Tibial nerve (tissue), 4 donors: ENCODE measurements at places on chromosomes 7 and 10. TPM values are rescaled to one million over a fixed set of nuclear protein-coding genes. Genes with fewer than 3 reads are reported as not detected.

GRCh38 chr10:7261351-7261750 lies 149.5 kb downstream of the SFMBT2 start:
- H3K36me3 ChIP-seq: no peaks in the 10 kb centered on the region
- H3K4me1 ChIP-seq: peaks cover 15% of the 10 kb centered on the region
- no peak for DNase-seq
- H3K4me3 ChIP-seq: no peak overlapping the region
- H3K27me3 ChIP-seq: no peaks in the 10 kb centered on the region

- H3K27ac ChIP-seq: no peak overlapping the region
- no peaks in the 10 kb centered on the region for H3K27me3 ChIP-seq
- peaks cover 6% of the 10 kb centered on the region for H3K4me1 ChIP-seq
- no peak for DNase-seq
Measured at GRCh38 chr10:113879691-113880090, 25.2 kb downstream of the NHLRC2 start.

- H3K27ac ChIP-seq: peak overlapping the region; percentile 61
- no peaks in the 10 kb centered on the region for H3K27me3 ChIP-seq
- H3K36me3 ChIP-seq: no peaks in the 10 kb centered on the region
- H3K4me1 ChIP-seq: peaks cover 14% of the 10 kb centered on the region
Measured at GRCh38 chr7:123410273-123410904, 124.0 kb downstream of the IQUB start.

DNA sequence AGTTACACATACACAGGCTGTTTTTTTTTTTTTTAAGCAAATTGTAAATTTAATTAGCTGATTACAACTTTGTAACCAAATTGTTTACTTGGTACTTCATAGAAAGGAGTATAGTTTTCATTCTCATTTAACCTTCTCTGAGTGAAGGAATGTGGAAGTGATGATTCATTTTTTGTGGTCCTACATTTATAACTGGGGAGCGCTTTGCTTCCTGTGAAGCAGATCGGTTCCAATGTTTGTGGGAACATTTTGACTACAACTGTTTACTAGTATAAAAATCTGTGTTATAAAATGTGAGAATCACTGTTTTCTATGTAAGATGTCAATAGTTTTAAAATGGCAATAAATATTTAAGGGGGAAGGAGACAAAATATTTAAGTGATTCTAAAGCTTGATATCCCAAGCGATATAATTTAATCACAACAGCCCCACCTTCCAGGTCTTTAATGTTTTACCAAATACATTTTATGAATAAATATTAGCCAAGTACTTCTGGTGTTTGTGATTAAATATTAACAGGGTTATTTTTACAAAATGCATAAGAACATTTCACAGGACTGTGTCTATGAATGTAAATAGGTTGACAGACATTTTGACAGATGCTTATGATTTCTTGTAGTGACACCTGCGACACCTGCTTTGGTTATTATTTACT lies 57.1 kb downstream of the NXPH1 start:
- H3K27me3 ChIP-seq: no peaks in the 10 kb centered on the region
- no peak overlapping the region for H3K4me3 ChIP-seq
- no peaks in the 10 kb centered on the region for H3K36me3 ChIP-seq
- DNase-seq: no peak
- no peaks in the 10 kb centered on the region for H3K4me1 ChIP-seq
- H3K27ac ChIP-seq: no peak overlapping the region

GRCh38 chr7:123633553-123633952 lies 22.1 kb upstream of the LMOD2 start:
- no peak overlapping the region for H3K4me3 ChIP-seq
- H3K36me3 ChIP-seq: no peaks in the 10 kb centered on the region
- H3K27ac ChIP-seq: no peak overlapping the region
- no peaks in the 10 kb centered on the region for H3K4me1 ChIP-seq
- no peaks in the 10 kb centered on the region for H3K27me3 ChIP-seq

GRCh38 chr10:46231087-46231486 lies 55.7 kb upstream of the ANTXRL start:
- no peak overlapping the region for H3K4me3 ChIP-seq
- no peaks in the 10 kb centered on the region for H3K4me1 ChIP-seq
- no peaks in the 10 kb centered on the region for H3K27me3 ChIP-seq
- H3K36me3 ChIP-seq: no peaks in the 10 kb centered on the region
- no peak overlapping the region for H3K27ac ChIP-seq
- no peak for DNase-seq

- H3K36me3 ChIP-seq: no peaks in the 10 kb centered on the region
- no peak for DNase-seq
- H3K27ac ChIP-seq: no peak overlapping the region
- H3K4me3 ChIP-seq: no peak overlapping the region
Measured at GRCh38 chr10:22016046-22016705, 12.6 kb upstream of the DNAJC1 start.

- DNase-seq: no peak
- no peaks in the 10 kb centered on the region for H3K36me3 ChIP-seq
- no peak overlapping the region for H3K27ac ChIP-seq
- H3K4me3 ChIP-seq: no peak overlapping the region
Measured at GRCh38 chr10:11639849-11640764, 28.7 kb upstream of the USP6NL start.

DNA sequence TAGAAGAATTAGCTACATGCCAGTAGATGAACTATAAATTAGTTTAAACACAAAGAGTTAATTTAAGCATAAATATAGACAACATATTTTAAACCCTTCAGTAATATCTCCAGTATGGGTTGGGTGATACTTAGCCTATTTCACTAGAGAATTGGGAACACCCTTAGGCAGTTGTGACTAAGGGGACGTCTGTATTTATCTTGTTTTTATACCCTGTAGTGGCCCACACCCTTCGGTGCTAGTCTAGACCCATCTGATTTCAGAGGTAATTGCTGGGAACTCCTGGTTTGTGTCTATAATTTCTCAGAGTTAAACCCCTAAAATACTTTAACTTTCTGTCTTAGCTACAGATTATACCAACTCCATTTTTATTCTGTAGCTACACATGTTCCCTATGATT lies 11.5 kb upstream of the STEAP4 start:
- H3K27me3 ChIP-seq: no peaks in the 10 kb centered on the region
- H3K27ac ChIP-seq: no peak overlapping the region
- H3K4me1 ChIP-seq: no peaks in the 10 kb centered on the region
- DNase-seq: no peak
- H3K36me3 ChIP-seq: no peaks in the 10 kb centered on the region
- H3K4me3 ChIP-seq: no peak overlapping the region

DNA sequence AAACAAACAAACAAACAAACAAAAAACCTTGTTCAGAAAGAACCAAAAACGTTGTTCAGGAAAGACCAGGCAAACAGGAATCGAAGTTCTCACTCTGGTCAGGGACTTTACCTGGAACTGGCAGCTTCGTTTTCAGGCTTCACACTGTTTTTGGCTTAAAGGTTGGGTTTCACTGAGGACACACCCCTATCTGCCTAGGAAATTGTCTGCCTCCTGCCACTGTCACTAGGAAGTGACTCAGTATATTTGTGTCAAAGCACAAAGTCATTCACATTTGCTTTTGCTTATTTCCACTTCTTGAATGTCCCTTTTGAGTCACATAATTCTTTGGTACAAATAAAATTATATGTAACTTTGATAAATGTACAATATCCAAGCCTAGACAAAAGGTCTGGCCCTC lies 37.9 kb downstream of the PNLIPRP3 start:
- H3K4me1 ChIP-seq: no peaks in the 10 kb centered on the region
- DNase-seq: no peak
- H3K27ac ChIP-seq: no peak overlapping the region

GRCh38 chr7:105187302-105188169 lies 173.5 kb downstream of the KMT2E start:
- no peak overlapping the region for H3K27ac ChIP-seq
- H3K27me3 ChIP-seq: no peaks in the 10 kb centered on the region
- H3K4me3 ChIP-seq: no peak overlapping the region
- no peak for DNase-seq
- H3K36me3 ChIP-seq: no peaks in the 10 kb centered on the region
- H3K4me1 ChIP-seq: no peaks in the 10 kb centered on the region

DNA sequence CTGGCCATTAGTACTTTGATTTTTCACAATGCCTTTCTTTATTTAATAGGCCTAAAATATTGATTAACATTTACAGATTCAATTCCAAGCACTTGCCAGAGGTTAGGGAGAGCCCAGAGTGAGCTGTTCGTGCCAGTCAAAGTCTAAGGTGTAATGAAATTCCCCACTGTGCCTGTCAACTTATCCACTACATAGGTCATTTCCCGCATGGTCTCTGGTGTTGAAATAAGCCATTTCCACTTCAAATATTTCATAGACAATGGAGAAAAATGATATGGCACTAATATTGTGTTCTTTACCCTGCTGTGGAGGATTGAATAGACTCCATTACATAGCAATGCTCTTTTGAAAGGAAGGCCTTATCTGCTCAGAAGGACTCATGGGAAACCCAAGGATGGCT lies 978.1 kb upstream of the CELF2 start:
- DNase-seq: no peak
- H3K36me3 ChIP-seq: no peaks in the 10 kb centered on the region
- no peak overlapping the region for H3K27ac ChIP-seq
- H3K4me3 ChIP-seq: no peak overlapping the region
- no peaks in the 10 kb centered on the region for H3K27me3 ChIP-seq

DNA sequence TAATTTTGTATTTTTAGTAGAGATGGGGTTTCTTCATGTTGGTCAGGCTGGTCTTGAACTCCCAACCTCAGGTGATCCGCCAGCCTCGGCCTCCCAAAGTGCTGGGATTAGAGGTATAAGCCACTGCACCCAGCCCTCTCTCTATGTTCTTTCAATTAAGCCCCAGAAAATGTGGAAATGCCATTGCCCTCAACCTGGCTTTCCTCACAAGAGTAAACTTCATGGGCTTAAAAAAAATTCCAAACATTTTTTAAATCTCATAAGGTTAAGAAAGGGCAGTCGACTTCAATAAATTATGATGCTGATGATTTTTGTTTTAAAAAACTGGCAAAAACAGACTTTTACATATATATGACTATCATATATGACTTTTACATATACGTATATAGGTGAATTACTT lies 107.6 kb downstream of the TES start:
- H3K36me3 ChIP-seq: no peaks in the 10 kb centered on the region
- H3K4me3 ChIP-seq: no peak overlapping the region
- peak overlapping the region; percentile 13 for H3K27ac ChIP-seq
- H3K27me3 ChIP-seq: no peaks in the 10 kb centered on the region
- DNase-seq: no peak

DNA sequence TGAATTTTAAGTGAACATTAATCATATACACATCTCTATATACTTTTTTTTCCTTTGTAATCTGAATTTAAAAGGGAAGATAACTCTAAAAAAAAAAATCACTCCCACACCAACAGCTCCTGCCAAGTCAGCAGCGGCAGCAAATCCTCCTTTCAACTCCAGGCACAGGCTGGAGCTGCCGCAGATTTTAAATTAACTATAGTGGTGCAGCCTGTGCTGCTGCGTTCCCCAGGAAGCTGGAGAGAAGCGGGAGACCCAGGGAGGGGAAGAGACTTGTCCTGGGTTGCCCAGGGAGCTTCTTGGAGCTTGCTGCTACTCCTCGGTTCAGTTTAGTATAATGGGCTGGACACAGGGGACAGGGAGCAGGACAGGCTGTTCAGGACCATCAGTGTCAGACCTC lies 32.6 kb upstream of the HSPB1 start:
- H3K4me1 ChIP-seq: no peaks in the 10 kb centered on the region
- no peaks in the 10 kb centered on the region for H3K36me3 ChIP-seq
- H3K27ac ChIP-seq: no peak overlapping the region
- H3K27me3 ChIP-seq: peaks cover 71% of the 10 kb centered on the region

DNA sequence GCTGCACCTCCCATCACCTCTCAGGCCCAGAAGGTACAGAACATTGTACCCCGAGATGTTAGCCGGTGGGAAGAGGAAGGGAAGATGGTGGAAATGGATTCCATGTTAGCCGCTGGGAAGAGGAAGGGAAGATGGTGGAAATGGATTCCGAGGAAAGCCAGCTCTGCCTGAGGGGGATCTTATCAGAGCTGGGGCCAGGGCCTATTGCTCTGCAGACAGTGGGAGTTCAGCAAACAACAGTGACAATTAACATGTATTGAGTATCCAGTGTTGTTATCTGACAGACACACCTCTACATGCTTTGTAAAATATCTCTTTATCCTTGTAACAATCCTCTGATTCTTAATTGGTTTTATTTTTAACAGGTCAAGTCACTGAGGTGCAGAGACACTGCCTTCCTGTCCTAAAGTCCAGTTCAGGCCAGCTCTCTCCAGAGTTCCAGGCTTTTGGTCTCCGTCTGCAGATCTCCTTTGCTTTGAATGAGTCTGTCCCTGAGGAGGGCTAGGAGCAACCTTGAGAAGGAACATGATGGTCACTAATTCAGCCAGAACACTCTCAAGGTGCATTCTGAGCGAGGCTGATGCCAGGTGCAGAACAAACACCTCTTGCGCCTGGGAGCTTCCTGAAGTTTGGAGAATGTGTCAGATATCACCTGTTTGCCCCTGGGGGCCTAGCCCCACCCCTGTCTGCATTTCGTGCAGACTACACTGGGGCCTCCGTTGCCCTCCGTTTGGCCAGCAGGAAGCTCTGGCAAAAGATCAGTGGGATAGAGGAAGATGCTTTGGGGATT lies 82.4 kb upstream of the PODXL start:
- no peaks in the 10 kb centered on the region for H3K27me3 ChIP-seq
- no peak overlapping the region for H3K27ac ChIP-seq
- no peak overlapping the region for H3K4me3 ChIP-seq
- DNase-seq: no peak
- no peaks in the 10 kb centered on the region for H3K36me3 ChIP-seq

DNA sequence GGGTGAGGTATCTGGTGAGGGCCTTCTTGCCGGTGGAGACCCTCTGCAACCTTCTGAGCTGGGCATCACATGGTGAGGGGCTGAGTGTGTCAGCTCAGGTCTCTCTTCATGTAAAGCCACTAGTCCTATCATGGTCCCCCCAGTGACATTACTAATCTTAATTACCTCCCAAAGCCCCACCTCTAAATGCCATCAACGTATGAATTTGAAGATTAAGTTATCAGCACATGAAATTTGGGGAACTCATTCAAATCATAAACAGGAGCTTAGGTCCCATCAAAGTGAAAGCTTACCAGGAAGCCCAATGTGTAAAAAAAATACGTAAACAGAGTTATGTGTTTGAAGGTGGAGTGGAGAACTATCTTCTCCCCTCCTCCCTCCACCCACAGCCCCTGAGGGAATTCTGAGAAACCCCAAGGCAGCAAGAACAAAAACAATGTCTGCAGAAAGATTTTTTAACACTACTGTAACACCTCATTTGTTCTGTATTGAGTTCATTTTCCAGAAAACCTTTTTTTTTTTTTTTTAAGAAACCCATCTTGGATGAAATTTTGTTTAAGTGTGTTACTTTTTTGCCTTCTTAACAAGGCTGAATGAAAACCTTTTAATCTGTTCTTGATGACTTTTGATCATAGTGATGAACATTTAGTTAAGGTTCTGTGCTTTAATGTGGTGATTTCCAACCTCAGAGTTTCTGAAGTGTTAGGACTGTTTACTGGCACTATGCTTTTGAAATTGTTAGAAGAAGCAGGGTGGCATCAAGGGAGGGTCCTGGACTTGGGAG lies 19.1 kb upstream of the PCGF5 start:
- no peaks in the 10 kb centered on the region for H3K27me3 ChIP-seq
- DNase-seq: no peak
- peak overlapping the region; percentile 4 for H3K27ac ChIP-seq
- no peaks in the 10 kb centered on the region for H3K4me1 ChIP-seq
- H3K4me3 ChIP-seq: no peak overlapping the region

Gene TLX1
- total RNA-seq: not detected

Gene ZNF783
- 58.2 TPM for total RNA-seq

Gene KCP
- 0.90 TPM for total RNA-seq

Gene KNDC1
- 3.9 TPM for total RNA-seq

Gene STOX1
- 3.0 TPM for total RNA-seq

Gene CYP2C8
- total RNA-seq: not detected

Gene NUDCD3
- total RNA-seq: 57.3 TPM

Gene NPC1L1
- not detected for total RNA-seq

Gene FBXL13
- total RNA-seq: 1.3 TPM

Gene ARID5B
- total RNA-seq: 47.4 TPM

Gene MYOZ1
- 0.60 TPM for total RNA-seq

Gene AP4M1
- total RNA-seq: 24.0 TPM

Gene SLC29A4
- total RNA-seq: 2.9 TPM

Gene DEPP1
- 1,439 TPM for total RNA-seq

Gene RADIL
- 23.2 TPM for total RNA-seq
